ENCODE measurements at places on chromosomes 7 and 10.
A peak's percentile ranks its signal among the peaks of the same experiment; 100 is the strongest.

DNA sequence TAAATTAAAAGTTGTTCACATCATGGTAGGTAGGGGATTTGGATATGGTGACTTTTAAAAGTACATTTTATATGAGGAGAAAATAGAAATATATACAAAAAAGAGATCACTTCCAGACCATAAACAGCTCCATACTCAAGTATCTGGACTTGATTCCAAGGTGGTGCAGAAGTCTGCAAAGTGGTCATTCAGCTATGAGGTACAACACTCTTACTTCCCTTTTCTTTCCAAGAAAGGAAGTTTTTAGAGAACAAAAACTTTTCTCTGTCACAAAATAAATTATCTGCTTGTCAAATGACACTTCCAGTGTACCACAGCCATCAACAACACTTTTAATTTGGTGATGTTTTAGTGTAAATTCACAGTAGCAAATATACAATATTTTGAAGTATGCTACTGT is 1013.5 kb downstream of the GATA3 start:
- H3K4me1 ChIP-seq: no peaks in the 10 kb centered on the region
- H3K36me3 ChIP-seq: no peaks in the 10 kb centered on the region
- no peaks in the 10 kb centered on the region for H3K27me3 ChIP-seq
- H3K4me3 ChIP-seq: no peak overlapping the region
- H3K27ac ChIP-seq: no peak overlapping the region

DNA sequence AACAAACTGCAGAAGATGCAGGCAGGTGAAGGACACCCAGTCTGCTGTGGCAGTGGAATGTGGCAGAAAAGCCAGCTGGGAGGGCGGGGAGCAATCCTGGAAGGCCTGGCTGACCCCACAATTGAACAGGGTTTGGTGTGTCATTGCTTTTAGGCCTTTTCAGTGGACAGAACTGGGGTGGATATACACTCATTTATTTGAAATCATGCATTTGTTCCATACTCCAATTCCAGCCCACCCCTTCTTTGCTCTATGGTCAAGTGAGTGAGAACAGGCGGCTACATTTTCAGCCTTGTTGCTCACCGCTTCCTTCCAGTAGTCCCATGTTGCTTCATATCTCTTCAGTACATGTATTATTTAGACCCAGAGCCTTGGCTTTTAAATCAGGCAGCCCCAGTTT is 39.8 kb downstream of the PTPN12 start:
- H3K4me1 ChIP-seq: peaks cover 10% of the 10 kb centered on the region
- H3K27ac ChIP-seq: no peak overlapping the region
- DNase-seq: no peak
- H3K36me3 ChIP-seq: no peaks in the 10 kb centered on the region
- no peak overlapping the region for H3K4me3 ChIP-seq

DNA sequence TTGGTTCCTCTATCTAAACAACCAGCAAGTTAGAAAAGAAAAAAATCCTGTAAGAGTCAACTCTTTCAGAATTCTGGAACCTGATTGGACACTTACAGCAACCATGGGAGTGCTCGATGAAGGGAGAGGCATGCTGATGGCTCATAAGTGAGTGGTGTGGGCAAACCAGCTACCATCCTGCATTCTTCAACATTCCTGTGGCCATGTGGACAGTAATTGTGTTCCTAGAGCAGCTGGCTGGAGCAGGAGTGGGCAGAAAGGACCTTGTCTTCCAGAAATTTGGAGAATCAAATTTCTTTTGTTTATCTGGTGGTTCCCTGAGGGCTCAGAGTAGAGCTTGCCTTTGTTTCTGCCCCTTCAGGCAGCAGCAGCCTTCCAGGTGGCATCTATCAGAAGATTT is 22.5 kb upstream of the MYL7 start:
- no peak overlapping the region for H3K4me3 ChIP-seq
- no peak overlapping the region for H3K27ac ChIP-seq
- H3K27me3 ChIP-seq: no peaks in the 10 kb centered on the region
- no peak for DNase-seq
- H3K4me1 ChIP-seq: no peaks in the 10 kb centered on the region

- no peak overlapping the region for H3K27ac ChIP-seq
- H3K4me3 ChIP-seq: no peak overlapping the region
- no peaks in the 10 kb centered on the region for H3K27me3 ChIP-seq
- H3K36me3 ChIP-seq: no peaks in the 10 kb centered on the region
- no peak for DNase-seq
Observed at GRCh38 chr7:155852426-155853301, 40.4 kb upstream of the SHH start.

DNA sequence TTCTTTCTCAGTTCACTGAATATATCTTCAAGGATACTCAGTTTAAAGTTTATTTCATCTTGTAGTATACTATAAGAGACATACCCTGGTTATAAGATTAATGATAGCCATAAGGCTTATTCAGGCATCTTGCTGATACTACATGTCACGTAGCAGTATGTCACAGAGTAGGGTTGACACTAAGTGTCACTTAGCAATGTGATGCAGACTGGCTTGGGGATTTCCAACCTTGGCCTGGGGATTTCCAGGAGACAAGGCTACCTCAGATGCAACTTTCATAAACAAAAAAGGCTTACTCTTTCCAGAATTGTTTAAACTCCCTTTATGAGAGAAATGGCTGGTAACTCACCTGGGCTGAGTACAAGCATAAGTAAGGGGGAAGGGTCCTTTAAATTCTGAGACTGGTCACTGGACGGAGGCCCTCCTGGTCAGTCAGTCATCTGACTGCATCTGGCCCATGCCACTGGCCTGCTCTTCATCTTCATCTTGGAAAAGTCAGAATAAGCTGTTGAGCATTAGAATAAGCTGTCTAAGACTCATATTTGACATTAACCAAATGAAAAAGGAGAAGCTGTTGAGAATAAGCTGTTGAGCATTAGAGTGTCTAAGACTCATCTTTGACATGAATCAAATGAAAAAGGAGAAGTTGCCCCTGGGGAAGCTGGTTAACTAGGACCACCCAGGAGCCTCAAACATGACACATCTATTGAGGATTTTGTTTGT is 9.5 kb downstream of the SLC13A1 start:
- H3K36me3 ChIP-seq: no peaks in the 10 kb centered on the region
- H3K27ac ChIP-seq: no peak overlapping the region
- H3K4me1 ChIP-seq: no peaks in the 10 kb centered on the region
- DNase-seq: no peak
- no peaks in the 10 kb centered on the region for H3K27me3 ChIP-seq
- no peak overlapping the region for H3K4me3 ChIP-seq

GRCh38 chr10:3136763-3137611 is 35.6 kb downstream of the PITRM1 start:
- no peaks in the 10 kb centered on the region for H3K27me3 ChIP-seq
- DNase-seq: no peak
- H3K4me1 ChIP-seq: peaks cover 10% of the 10 kb centered on the region
- H3K27ac ChIP-seq: peak overlapping the region; percentile 48
- H3K4me3 ChIP-seq: no peak overlapping the region
- H3K36me3 ChIP-seq: no peaks in the 10 kb centered on the region

DNA sequence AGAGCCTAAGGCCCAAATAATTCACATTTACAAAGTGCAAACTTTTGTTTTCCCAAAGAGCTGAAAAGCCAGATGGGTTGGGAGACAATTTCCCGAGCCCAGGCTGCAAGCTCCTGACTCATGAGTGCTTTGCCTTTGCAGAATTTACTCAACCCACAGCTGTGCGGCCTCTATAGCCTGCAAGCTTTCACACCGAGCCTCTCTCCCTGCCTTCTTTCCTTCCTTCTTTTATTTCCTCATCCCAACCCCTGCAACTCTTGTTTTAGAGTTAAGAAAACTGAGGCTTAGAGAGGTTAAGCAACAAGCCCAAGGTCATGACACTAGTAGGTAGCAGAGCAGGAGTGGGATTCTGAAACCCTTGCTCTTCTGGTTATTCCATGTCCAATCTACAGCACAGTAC is 203.0 kb upstream of the GPR26 start:
- no peak overlapping the region for H3K27ac ChIP-seq
- no peaks in the 10 kb centered on the region for H3K4me1 ChIP-seq
- no peak for DNase-seq

- no peak overlapping the region for H3K27ac ChIP-seq
- no peaks in the 10 kb centered on the region for H3K4me1 ChIP-seq
- H3K36me3 ChIP-seq: no peaks in the 10 kb centered on the region
- DNase-seq: no peak
- H3K27me3 ChIP-seq: peaks cover 5% of the 10 kb centered on the region
Observed at GRCh38 chr7:151179287-151179860, 7.7 kb downstream of the ASB10 start.

GRCh38 chr10:36256948-36257356 is 614.9 kb upstream of the FZD8 start:
- H3K4me3 ChIP-seq: no peak overlapping the region
- H3K27me3 ChIP-seq: no peaks in the 10 kb centered on the region
- H3K4me1 ChIP-seq: no peaks in the 10 kb centered on the region
- H3K27ac ChIP-seq: no peak overlapping the region
- no peaks in the 10 kb centered on the region for H3K36me3 ChIP-seq
